Substantia nigra (tissue), 51 donors: ENCODE measurements at places on chromosomes 7 and 10.

GRCh38 chr10:4186849-4187540, 402.0 kb upstream of the KLF6 start:
- DNase-seq: no peak

DNA sequence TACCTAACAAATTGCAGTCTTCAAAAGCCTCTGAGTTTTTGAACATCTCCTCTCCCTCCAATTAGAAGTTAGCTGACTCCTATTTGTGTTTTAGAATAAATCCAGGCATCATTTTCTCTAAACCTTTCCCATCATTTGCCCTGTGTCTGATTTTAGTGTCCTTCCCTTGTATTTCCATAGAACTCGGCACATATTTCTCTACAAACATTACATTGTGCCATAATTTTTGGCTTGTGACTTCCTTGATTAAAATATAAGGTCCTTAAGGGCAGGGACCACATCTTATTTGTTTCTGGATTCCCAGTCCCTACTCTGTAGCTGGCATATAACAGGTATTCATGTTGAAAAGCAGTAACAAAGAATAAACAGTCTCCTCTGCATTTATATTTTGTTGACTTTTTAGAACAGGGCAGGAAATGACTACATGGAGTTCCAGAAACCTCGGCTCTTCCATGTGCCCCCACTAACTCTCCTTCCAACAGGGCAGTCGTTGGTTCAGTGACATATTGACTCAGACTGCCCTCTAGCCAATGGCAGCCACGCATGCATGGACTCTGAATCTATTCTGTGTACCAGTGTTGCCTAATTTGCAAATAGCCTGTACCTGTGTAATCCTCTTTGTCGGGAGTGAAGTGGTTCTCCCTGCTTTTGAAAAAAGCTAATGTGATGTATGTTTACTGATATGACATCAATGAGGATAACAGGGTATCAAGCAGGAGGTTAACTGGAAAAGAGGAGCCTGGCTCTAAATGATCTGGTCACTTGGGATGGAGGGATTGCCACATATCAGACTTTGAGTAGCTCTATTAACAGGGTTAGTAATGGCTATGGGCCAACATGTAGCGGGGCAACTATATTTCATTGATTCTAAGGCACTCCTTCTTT, 19.8 kb upstream of the CPN1 start:
- DNase-seq: no peak

- no peak for DNase-seq
Measured at GRCh38 chr7:132450188-132450587, 126.1 kb downstream of the PLXNA4 start.

DNA sequence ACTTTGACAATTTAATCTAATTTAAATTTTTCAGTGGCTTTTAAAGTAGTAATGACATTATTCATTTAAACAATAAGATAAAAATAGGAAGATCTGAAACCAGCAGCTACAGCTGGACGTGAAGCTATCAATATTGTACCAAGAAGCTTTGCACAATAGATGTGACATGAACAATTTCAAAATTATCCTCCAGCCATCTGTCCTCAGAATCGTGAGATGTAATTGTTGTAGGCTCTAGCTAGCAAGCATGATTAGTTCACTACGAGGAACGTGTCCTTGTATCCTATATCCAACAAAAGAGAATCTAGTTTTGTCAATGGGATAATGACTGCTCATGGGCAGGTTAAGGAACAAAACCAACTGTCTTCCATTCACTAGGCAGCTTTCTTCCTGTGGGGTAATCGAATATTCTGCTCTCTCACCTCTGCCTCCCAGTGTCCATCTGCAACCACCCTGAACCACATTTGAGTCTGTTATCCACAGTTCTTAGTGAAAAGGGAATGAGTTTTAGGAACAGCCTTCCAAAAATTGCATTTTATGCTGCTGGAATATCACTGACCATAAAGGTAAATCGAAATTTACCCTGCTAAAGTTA, 247.3 kb downstream of the PARD3 start:
- no peak for DNase-seq

- no peak for DNase-seq
Measured at GRCh38 chr7:8982338-8982992, 549.1 kb downstream of the NXPH1 start.

DNA sequence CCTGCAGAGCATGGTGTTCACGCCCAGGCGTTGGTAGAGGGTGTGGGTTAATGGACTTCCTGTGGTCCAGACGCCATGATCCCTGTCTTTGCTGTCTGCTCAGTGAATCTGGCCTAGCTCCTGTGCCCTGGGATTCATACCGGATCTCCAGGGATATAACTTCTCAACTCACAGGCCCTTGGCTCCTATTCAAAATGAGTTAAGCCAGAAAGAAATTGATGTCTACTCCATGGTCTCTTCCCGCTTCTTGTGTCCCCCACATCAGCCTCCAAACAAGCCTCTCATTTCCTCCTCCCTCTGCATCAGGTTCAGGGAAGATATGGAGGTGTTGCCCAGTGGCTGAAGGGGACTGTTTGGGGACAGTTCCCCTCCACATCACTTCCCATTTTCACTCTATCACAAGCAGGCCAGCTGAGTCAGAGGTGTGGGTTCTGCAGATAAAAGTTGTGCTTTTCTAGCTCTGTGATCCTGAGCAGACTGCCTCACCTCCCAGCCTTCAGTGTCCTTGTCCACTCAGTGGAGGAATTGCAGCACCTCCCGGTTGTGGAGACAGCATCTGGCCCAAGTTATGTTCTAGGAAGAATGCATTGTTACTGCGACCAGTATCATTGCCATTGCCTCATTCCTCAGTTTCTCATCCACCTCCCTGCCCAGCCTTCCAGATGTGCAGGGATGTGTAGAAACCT, 22.5 kb downstream of the AKR1E2 start:
- no peak for DNase-seq

- DNase-seq: no peak
Measured at GRCh38 chr7:19464241-19464640, 244.6 kb downstream of the POLR1F start.

DNA sequence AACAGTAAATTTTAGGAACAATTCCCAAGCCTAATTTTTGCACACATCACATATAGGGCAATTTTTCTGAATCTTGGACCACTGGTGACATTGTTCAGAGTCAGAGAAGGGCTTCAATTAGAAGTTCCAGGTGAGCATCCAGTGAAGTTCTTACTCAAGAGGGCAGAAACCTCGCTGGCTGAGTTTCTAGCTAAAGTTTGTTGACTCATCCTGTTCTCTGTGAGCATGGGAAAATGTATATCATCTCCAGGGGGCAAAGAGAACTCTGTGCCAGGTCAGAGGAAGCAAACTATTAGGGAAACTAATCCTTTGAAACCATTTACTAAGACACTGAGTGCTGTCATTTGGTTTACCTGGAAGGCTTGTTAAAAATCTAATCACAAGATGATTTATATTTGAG, 695.6 kb upstream of the IGFBP3 start:
- no peak for DNase-seq

DNA sequence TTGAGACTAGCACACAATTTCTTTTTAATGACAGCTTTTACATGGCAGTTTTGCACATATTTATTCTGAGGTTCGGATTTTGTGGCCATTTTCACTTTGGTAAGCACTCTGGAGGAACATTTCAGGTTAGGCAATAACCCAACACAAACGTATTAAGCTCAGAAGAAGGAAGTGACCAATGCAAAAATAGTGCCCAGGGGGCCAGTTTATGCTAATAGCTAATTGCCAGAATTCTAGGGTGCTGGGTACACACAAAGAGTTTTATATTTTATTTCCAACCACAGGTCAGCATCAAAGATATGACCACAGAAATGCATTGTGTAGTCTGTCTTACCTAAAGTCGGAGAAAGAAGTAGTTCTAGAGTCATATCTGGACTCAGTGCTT, 8.4 kb upstream of the AGR2 start:
- DNase-seq: no peak

- no peak for DNase-seq
Measured at GRCh38 chr7:107076781-107077698, 32.5 kb downstream of the PRKAR2B start.

DNA sequence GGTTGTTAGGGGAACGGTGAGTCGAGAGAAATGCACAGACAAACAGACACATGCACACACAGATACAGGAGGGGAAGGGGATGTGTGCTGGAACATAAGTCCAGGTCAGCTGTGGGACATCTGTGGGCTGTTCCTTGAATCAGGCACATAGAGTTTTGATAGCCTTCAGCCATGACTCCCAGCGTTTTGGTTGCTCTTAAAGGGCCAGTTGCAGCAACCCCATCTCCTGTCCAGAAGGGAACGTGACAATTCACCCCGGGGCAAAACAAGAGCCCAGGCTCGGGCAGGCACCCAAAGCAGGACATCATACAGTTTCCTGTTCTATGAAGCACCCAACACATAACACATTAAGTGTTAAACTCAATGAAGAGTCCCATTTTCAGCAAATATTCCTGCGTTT, 9.6 kb downstream of the INSYN2A start:
- DNase-seq: no peak

GRCh38 chr7:81648716-81649115, 121.1 kb downstream of the HGF start:
- no peak for DNase-seq

- no peak for DNase-seq
Measured at GRCh38 chr7:116595063-116595462, 70.2 kb downstream of the CAV1 start.

DNA sequence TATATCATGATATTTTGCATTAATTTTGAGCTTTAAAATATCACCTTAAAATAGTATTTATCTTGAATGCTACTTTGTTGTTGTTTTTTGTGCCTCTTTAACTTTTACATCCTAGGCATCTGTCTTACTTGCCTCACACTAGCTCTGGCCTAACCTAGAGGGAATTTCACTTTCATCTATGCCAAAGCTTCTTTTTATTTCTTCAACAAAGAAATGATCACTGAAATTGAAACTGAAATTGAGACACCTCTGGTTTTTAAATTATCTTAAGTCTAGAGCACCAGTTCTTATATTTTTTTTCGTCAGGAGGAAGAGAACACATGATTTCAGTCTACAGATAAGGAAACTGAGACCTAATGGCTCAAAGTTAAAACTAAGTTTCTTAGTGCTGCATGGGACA, 3.5 kb upstream of the SCIN start:
- no peak for DNase-seq

GRCh38 chr7:92276460-92276864, 30.7 kb downstream of the ANKIB1 start:
- DNase-seq: no peak

DNA sequence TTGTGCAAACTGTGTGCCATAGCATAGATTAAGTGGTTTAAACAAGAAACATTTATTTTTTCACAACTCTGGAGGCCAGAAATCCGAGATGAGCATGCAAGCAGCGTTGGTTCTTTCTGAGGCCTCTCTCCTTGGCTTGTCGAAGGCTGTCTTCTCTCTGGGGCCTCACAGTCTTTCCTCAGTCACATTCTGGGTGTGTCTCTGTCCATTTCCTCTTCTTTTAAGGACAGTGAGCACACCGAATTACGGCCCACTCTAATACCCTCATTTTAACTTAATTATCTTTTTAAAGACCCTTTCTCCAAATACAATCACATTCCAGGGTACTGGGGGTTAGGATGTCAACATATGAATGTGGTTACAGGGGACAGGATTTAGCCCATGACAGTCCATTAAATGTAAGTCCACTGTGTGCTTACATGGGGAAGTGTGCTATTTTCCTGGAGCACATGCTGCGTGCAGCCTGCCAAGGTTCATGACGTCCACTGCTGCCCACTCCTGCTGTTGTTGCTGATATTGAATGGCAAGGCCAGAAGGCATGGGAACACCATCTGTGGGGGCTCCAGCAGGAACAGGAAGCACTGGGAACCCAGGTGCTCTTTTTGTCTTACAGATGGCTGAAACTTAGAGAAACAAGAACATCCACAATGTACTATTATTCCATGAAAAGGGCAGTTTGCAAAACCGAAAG, 365.5 kb downstream of the GALNT17 start:
- no peak for DNase-seq

DNA sequence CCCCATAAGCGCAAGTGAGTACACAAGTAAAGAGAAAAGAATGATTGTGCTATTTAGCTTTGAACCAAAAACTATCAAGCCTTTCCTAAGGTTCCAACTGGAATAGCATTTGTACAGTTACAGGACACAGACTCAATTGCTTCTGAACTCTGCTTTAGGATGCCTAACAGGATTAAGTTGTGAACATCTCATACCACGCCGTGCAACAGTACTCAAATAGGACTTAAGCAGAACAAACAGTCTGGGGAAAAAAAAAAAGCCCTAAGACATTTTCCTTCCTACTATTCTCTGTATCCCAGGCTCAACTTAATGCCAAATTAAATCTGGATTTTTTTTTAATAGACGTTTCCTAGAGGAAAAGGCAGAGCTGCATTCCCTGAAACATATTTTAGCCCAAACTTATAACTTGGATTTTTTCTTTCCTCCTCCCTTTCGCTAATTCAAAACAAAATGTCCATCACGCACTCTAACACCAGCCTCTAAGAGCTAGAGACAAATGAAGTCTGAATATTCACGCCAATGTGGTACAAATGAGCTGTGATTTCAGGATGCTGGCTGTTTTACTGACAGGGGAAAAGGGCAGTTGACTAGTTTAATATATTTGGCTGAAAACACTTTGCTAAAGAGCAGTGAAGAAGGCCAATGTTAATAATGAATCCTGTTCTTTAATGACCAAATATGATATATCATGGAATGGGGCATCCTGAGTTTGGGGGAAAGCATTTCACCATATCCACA, 68.6 kb downstream of the CALD1 start:
- DNase-seq: no peak

GRCh38 chr7:66339141-66339540, 134.0 kb downstream of the TPST1 start:
- no peak for DNase-seq

GRCh38 chr7:94813917-94814316, 93.5 kb upstream of the PPP1R9A start:
- no peak for DNase-seq

- no peak for DNase-seq
Measured at GRCh38 chr7:84637568-84638338, 443.2 kb upstream of the SEMA3A start.

DNA sequence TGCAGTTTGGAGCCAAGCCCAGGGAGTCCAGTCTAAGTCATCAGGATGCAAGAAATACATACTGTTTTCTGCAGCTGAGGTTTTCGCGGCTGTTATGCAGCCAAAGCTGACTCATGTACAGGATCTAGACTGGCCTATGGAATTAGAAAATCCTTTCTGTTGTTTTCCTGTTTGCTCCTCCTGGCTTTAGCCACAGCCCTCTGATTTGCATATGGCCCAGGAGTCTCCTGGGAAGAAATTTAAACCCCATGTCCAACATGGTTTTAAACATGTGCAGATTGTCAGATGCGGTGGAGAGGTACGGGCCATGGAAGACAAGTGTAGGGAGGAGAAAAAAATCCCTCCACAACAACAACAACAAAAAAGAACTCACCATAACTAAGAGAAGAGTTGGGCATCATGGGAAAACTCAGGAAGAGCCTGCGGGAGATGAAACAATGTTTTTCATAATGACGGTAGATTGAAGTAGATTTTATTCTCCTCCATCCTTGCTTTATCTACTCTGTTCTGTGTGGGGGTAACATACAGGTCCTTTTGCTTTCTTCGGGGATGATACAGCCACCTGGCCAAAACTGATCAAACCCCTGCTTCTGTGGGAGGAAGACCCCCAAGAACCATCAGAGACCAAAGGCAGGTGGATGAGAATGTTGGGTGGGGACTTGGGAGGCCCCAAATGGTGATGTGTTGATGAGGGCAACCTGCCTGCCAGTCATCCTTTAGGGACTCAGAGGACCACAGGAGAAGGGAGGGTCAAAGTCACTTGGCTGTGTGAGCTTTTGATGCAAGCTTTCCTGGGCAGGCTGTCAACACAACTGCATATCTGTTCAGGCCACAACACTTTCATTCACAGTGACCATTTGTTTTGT, 29.8 kb upstream of the GNA12 start:
- DNase-seq: no peak

- DNase-seq: no peak
Measured at GRCh38 chr7:154794147-154794780, 208.7 kb downstream of the PAXIP1 start.
